ENCODE measurements at places on chromosomes 16 and 17.

DNA sequence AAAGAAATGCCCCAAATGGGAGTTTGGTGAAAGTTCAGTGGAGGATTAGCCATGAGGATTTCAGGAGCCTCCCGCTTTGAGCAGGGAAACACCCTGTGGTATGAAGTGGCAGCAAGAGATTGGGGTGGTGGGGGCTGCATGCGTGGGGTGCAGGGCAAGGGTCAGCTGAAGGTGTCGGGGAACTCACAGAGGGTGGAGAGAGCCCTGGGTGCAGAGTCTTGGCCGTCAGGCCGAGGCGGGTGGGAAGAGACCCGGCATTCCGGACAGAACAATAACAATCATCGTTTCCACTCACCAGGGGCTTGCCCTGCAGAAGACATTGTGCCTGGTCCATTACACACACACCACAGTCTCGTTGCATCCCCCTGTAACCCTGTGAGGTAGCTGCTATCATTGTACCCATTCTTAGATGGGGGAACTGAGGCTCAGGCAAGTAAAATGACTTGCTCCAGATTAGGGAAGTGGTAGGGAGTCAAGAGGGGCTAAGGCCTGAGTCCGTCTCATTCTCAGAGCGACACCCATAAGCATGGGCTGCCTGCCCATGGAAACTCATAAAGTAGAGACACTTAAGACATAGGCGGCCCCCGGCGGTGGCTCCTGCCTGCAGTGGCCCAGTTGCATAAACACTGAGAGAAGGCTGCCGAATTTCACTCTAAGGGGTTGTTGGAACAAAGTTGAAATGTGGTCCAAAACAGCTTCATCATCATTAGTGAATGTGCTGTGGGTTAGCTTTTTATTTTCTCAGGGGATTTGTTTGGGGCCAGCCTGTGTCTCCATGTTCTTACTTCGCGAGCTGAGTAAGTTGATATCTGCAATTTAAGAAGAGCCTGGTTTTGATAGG is 93.3 kb downstream of the CMIP start:
- no peaks in the 10 kb centered on the region for H3K36me3 ChIP-seq
- no peak overlapping the region for H3K4me3 ChIP-seq
- no peak overlapping the region for H3K27ac ChIP-seq

DNA sequence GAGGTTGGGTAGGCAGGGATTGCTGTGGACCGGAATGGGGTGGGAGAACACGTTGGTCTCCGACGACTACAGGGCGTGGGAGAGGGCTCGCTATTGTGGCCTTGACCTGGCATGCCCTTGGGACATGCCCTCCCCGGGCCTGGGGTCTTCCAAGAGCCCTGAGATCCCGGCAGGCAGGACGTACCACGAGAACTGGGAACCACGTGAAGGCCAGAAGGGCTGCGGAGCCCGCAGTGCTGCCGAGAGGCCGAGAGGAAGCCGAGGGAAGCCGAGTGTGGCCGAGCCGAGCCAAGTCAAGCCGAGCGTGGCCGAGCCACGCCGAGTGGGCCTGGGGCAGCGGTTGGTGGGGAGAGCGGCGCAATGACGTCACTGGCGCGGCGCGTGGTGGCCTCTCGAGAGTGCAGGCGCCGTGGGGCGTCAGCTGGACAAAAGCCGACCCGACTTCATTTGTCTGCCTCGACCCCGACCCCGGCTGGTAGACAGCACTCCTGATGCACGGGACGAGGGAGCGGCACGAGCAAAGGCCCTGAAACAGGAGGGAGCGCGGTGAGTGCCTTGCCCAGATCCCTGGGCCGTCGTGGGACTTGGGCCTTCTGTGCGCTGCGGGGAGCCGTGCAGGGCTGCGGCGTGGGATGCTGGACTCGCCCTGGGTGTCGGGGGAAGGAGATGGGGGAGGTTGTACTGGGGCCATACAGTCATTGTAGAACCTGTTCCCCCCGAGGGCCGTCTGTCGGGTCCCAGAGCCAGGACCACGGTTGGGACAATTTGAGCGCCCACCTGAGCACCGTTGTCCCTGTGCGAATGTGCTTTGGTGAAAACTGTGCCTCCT is 6.6 kb downstream of the SOCS1 start:
- no peak for DNase-seq
- H3K4me1 ChIP-seq: peaks cover 11% of the 10 kb centered on the region
- no peak overlapping the region for H3K27ac ChIP-seq

- H3K4me1 ChIP-seq: no peaks in the 10 kb centered on the region
- H3K4me3 ChIP-seq: no peak overlapping the region
- H3K36me3 ChIP-seq: no peaks in the 10 kb centered on the region
- no peaks in the 10 kb centered on the region for H3K27me3 ChIP-seq
- no peak for DNase-seq
Measured at GRCh38 chr16:24189941-24190340, 66.2 kb upstream of the CACNG3 start.

DNA sequence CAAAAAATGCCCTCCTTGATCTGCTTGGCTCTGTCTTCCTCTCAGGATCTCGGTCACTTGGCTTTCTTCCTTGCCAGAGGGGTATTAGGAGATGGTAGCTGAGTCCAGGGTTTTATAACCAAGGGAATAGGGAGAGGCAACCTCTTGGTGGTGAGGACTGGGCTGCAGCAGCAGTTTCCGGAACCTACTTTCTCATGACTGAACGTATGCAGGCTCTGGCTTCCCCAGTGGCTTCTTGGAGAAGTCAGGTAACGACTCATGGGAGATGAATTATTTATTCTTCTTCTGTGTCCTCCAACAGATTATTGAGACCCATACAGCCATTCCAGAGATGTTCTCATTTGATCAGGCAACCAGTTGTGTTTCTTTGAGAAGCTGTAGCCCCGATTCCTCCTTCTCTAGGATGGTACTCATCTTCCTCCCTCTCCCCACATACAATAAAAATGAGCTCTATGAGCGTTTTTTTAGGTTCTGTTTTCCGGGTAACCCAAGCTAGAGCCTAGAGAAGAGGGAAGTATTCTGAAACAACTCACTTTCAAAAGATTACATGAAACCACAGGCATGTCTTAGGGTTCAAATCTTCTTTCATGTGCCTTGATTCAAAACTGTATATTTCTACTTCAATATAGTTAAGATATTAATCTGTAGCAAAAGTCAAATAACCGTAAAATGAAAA is 22.3 kb upstream of the DHX40 start:
- H3K27ac ChIP-seq: no peak overlapping the region
- no peaks in the 10 kb centered on the region for H3K4me1 ChIP-seq
- H3K4me3 ChIP-seq: no peak overlapping the region
- no peaks in the 10 kb centered on the region for H3K36me3 ChIP-seq
- H3K27me3 ChIP-seq: no peaks in the 10 kb centered on the region
- no peak for DNase-seq

- no peak overlapping the region for H3K4me3 ChIP-seq
- no peaks in the 10 kb centered on the region for H3K36me3 ChIP-seq
- peak; percentile 87 for DNase-seq
- H3K4me1 ChIP-seq: peaks cover 9% of the 10 kb centered on the region
Measured at GRCh38 chr16:84726079-84726668, 26.4 kb downstream of the USP10 start.

DNA sequence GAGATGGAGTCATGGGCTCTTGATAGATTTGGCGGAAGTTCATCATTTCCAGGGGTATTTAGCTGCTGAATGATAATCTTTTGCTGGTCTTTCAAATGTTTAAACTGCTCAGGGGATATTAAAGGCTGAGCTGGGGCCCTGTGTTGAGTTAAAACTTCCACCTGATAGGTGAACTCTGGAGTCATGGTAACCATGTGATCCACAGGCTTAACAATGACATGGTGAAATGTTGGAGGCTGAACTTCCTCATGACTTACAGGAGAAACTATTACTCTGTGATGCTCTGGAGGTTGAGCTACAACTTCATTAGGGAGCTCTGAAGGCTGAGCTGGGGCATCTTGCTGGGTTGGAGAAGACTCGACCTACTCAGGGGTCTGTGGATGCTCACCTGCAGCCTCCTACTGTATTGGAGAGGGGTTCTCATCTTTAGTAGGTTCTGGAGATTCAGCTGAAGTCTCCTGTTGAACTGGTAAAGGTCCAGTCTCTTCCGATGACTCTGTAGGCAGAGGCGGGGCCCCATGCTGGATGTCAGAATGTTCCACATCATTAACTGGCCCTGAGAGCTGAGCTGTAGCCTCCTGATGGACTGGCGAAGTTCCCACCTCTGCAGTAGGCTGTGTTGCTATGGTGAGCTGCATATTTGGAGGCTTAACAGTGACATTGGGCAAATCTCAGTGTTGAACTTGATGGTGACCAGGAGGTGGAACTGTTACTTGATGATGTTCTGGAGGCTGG is 24.2 kb downstream of the RDM1 start:
- DNase-seq: no peak
- H3K4me1 ChIP-seq: no peaks in the 10 kb centered on the region
- no peak overlapping the region for H3K4me3 ChIP-seq
- no peak overlapping the region for H3K27ac ChIP-seq
- H3K27me3 ChIP-seq: no peaks in the 10 kb centered on the region

GRCh38 chr16:12296991-12297390 is 320.5 kb downstream of the SNX29 start:
- no peaks in the 10 kb centered on the region for H3K27me3 ChIP-seq
- H3K27ac ChIP-seq: no peak overlapping the region
- H3K36me3 ChIP-seq: no peaks in the 10 kb centered on the region
- no peaks in the 10 kb centered on the region for H3K4me1 ChIP-seq

DNA sequence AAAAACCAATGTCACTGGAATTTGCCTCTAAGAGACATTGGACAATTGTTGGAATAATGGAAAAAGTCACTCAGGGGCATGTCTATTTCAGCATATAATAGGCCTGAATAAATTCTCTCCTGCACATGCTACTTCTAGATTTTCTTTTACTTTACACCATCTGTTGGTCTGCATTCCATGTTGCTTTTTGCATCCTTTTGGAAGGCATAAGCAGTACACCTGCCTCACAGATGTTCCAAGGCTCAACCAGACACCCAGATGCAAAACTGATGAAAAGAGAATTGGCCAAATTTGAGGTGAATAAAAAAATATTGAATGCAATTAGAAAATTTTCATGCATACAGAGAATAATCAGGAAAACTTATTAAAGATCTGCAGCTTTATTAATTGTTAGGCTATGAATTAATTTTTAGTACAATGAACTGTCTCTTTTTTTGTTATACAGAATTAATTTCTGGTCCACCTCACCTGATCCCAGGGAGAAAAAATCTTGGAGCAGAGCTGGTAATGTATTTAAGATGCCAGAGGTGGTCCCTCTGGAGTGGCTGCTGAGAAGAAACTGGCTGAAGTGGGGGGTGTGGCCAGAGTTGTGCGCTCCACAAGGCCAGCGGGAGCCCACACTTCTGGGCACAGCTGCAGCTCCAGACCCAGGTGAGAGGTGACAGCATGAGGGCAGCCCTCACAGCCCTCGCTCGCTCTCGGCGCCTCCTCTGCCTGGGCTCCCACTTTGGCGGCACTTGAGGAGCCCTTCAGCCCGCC is 778.6 kb downstream of the CDH11 start:
- no peaks in the 10 kb centered on the region for H3K27me3 ChIP-seq
- no peak for DNase-seq
- H3K27ac ChIP-seq: no peak overlapping the region
- no peaks in the 10 kb centered on the region for H3K36me3 ChIP-seq
- no peak overlapping the region for H3K4me3 ChIP-seq

DNA sequence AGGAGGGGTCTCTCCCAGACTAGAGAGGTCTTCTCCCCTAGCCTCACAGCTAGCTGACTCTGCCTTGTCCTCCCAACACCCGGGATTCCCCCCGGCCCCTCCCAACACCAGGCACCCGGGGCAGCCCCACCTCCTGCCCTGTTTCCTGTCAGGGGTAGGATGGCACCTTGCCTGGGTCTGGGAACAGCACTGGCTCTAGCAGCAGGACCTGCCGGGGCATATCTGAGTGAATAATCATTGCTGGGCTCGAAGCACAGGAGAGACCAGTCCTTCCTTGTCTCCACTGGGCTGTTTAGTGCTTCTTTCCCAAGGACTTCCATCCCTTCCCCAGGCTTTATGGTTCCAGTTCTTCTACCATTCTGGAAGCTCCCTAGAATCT is 25.7 kb downstream of the MINK1 start:
- H3K36me3 ChIP-seq: peaks cover 13% of the 10 kb centered on the region
- no peak for DNase-seq
- H3K27me3 ChIP-seq: no peaks in the 10 kb centered on the region
- peaks cover 30% of the 10 kb centered on the region for H3K4me1 ChIP-seq
- H3K4me3 ChIP-seq: no peak overlapping the region

- no peak overlapping the region for H3K27ac ChIP-seq
- no peaks in the 10 kb centered on the region for H3K36me3 ChIP-seq
- no peaks in the 10 kb centered on the region for H3K4me1 ChIP-seq
- no peak for DNase-seq
Measured at GRCh38 chr16:66277311-66278070, 89.0 kb upstream of the CDH5 start.

DNA sequence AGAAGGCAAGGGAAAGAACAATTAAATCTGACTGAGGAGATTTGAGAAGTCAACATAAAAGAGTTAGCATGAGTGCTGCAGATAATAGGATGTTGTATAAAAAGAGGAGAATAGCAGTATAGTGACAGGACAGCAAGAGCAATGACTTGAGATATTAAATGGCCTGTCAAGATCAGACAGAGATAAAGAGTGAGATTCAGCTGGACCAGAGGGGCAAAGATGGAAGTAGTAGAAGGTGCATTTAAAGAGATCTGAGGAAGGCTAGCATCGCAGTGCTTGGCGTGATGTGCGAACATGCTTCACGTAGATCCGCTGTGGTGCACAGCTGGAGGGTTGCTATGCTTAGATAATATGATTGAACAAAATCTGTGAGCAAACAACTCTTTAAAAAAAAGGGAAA is 1422.6 kb upstream of the CDH8 start:
- H3K36me3 ChIP-seq: no peaks in the 10 kb centered on the region
- no peak overlapping the region for H3K4me3 ChIP-seq
- DNase-seq: no peak

DNA sequence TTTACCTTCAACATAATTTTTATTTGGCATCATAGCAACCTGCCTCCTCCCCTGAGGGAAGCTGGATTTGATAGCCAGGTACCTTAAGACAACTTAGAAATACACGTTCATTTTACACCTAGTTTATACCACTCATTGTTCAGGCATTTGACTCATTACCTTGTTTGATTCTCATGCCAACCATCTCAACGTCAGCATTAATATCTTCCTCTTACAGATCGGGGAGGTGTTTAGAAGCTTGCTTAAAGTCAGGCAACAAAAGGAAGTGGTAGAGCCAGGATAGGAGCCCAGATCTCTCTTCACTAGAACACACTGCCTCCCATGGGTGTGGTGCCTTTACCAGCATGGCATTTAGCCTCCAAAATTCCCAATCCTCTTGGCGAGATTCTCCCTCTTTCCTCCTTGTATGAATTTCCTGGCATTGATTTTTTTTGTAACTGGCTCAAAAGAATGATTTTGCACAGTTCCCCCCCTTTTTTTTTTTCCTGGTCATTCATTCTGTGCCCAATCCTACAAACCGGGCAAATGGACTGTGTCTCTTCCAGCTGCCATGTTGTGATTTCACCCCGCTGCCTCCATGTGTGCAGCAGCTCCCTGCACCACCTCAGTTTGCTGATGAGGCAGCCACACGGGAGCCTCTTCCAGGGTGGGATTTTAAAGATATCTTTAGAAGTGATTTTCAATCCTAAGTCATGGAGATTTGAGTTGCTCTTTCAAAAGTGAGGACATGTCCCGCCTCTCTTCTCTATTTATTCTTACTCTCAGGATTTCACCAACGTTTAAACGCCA is 383.6 kb downstream of the UTP18 start:
- no peaks in the 10 kb centered on the region for H3K36me3 ChIP-seq
- no peak overlapping the region for H3K4me3 ChIP-seq
- H3K27ac ChIP-seq: no peak overlapping the region
- peaks cover 5% of the 10 kb centered on the region for H3K27me3 ChIP-seq

Data from muscle of leg (tissue), 16 donors.